ENCODE measurements at places on chromosomes 6 and 20.

DNA sequence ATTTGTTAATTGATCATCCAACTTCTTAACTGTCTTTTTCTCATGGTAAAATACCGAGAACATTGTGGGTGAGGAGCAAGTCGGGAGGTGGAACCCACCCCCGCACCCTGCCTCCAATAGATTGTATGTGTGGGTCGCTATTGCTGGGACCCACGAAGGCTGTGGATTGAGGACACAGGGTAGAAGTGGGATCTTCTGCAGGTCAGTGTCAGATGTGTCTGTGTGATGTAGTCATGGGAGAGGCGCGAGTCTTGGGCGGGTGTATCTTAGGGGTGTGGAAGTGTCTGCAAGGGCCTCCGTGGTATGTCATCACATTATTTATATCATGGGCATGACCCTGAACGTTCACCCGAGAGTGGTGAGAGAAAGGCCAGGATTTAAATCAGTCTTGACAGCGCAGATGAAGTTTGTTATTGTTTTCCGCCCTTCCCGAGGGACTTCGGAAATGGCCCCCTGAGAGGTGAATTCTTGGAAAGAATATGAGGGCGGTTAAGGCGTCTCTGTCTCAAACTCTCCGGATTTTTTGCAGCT is 472 bp upstream of the PAQR8 start:
- no peak for DNase-seq

- DNase-seq, result no peak
These were observed 150.5 kb downstream of the SLC16A10 start for GRCh38 chr6:111237852-111238251.

GRCh38 chr20:61902221-61902869 is 163.3 kb downstream of the TAF4 start:
- no peak for DNase-seq

GRCh38 chr6:75819776-75820487 is 70.9 kb downstream of the MYO6 start:
- no peak for DNase-seq

- no peak for DNase-seq
These were observed 131.7 kb downstream of the BCAS1 start for GRCh38 chr20:53938739-53939138.

GRCh38 chr6:35984701-35985100 is 39.7 kb downstream of the SLC26A8 start:
- no peak for DNase-seq

GRCh38 chr6:31180500-31180899 is 10.0 kb upstream of the POU5F1 start:
- DNase-seq, result no peak

GRCh38 chr20:54479138-54479906 is 3.9 kb downstream of the DOK5 start:
- no peak for DNase-seq

DNA sequence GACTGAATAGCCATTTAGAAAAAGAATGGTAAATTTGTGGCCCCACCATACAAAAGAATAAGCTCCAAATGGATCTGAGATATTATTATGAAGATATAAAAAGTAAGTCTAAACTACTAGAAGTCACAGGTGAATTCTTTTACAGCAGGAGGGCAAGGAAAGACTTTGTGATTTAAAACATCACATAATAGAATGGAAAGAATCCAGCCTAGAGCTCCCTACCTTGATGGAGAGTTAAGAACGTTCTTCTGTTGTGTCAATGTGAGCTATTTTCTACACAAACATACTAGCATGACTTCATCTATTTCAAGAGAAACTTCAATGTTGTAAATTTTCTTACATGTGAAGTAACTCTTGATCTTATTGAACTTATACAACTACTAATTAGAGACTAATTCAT is 100.0 kb upstream of the NRSN1 start:
- no peak for DNase-seq

- no peak for DNase-seq
These were observed 129.2 kb upstream of the SNX9 start for GRCh38 chr6:157693867-157694266.

DNA sequence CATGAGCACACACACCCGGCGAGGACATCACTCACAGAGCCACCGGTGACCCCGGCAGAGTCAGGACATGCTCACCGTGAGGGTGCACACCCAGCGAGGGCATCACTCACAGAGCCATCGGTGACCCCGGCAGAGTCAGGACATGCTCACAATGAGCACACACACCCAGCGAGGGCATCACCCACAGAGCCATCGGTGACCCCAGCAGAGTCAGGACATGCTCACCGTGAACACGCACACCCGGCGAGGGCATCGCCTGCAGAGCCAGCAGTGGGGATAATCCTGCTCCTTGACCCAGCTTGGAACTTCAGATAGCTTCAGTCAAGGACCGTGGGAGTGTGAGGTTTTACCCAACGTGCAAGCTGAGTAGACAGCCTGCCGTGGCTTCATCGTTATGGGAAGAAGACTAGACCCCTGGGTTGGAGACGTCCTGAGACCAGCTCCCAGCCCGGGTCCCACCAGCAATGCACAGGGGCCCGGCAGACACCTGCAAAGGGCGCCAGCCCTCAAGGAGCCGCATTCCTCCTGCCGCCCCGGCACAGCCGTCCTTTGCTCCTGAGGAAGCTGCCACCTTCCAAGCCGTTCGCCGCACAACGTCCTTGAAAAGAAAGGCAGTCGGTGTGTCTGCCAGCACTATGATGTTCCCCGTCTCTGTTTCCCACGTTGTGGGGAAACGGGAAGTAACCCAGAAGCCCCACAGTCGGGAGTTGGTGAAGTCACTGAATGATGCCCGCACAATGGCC is 192.3 kb downstream of the DLL1 start:
- no peak for DNase-seq

- no peak for DNase-seq
These were observed 148.3 kb upstream of the STXBP5 start for GRCh38 chr6:147055821-147056392.

- no peak for DNase-seq
These were observed 600.4 kb upstream of the JAG1 start for GRCh38 chr20:11274141-11274594.

DNA sequence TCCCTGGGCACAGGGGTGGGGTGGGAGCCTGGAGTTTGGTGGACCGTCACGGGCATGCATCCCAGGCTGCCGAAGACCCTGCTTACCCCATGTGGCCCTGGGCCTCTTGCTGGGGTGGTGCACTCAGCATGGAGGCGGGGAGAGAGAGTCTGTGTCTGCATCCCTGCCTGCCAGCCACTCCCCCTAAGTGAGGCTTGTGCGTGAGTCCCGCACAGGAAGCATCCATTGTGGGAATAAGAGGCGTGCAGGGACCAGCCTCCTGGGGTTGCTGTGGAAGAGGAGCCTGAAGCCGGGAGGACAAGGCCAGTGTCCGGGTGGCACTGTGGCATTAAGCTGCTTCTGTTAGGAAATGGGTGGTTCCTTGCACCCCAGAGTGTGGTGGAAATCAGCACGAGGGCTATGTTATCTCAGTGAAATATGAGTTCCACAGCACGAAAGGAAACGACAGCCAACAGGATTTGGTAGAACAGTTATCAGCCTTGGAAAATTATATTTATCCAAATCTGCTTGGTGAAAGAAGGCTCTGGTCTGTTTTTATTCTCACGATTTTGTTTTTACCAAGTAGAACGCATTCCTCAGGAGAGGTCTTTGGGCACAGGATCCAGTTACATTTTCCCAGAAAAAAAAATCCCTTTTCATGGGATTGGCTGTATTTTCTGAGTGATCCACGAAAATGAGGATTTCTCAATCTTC is 35.7 kb downstream of the CDH4 start:
- no peak for DNase-seq

GRCh38 chr6:103893141-103893581 is 966.6 kb downstream of the HACE1 start:
- no peak for DNase-seq

DNA sequence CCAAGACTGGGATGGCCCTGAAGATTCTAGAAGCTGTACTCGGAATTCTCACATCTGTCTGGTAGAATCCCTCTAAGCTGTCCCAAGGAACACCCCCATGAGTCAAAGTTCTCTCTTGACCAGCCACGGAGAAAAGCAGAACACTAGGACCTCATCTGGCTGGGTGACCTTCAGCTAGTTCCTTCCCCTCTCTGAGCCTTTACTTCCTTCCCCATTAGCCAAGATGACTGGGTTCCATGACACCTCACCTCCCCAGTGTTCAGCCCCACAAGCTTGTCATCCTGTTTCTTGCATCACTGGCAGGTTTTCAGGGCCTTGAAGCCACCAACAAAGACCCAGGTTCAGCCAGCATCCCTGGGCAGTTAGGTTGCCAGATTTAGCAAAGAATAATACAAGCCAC is 47.8 kb downstream of the MAFB start:
- no peak for DNase-seq

DNA sequence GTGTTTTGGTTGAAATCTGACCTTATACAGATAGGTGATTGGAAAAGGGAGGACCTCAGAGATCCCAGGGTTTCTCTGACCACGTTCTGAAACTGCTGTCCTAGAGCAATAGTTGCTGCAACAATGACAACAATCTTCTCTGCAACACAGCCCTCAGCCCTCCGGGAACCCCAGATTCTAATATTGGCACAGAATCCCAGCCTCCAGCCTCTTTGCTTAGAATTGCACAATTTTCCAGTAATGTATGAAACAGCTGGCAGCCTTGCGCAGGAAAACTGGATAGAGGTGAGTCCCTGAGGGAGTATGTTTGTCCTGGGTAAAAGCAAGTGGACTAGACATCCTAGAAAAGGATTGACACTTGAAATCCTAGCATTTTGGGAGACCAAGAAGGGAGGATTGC is 30.4 kb upstream of the PNRC1 start:
- no peak for DNase-seq

DNA sequence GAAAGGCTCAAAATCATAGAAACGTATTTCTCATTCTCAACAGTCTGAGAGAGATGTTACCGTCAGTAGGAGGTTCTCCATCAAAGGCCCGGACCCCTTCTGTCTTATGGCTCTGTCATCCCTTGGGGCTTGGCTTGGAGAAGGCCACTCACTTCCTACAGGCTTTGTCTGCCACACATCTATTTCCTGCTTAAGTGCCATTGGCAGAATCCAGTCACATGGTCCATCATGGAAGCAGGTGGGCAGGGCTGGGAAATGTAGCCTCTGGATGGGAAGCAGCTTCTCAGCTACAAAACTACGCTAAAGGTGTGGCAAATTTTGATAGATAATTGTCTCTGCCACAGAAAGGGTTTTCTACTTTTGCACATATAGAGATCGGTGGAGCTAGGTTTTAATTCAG is 12.6 kb upstream of the ZFP64 start:
- DNase-seq, result no peak

DNA sequence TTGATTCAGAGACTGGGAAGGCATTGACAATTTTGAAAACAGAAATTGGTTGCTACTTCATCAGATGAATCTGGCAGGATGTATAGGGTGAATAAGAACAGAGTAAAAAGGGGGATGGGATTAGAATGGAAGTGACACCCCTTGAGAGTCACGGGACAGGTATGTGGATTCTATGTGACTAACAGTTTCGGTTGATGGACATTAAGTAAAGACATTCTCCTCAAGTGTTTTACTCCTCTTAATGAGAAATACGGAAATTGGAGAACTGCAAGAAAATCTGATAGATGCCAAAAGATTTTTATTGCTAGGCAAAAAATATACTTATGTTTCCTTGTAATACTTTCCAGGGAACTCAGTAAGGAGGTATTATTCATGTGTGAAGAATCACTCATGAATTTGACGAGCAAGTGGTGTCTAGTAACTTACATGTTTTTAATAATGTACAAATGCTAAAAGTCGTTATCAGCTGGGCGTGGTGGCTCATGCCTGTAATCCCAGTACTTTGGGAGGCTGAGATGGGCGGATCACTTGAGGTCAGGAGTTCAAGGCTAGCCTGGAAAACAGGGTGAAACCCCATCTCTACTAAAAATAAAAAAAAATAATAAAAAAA is 135.8 kb downstream of the KIF16B start:
- no peak for DNase-seq

DNA sequence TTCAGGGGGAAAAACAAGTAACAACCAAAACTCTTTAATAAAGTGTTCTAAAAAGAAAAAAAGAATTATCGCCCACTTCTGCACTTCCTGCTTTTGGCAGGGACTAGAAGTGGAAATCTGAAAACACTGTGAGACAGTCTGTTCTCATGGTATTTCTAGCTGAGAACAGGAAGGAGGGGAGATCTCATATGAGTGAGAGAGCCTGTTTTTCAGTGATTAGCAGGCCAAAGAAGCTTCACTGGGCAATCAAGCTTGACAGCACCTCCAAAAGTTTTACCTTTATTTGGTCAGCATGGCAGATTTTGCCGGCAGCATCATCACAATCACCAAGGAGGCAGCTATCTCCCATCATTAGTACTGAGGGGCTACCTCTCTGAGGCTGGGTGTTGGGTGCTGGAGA is 79.5 kb upstream of the ATXN1 start:
- no peak for DNase-seq

- DNase-seq, result no peak
These were observed 133.3 kb downstream of the WDR27 start for GRCh38 chr6:169568314-169569087.

GRCh38 chr20:25504366-25505135 is 80.8 kb downstream of the NINL start:
- DNase-seq, result no peak

GRCh38 chr20:48149902-48150301 is 364.6 kb upstream of the SULF2 start:
- DNase-seq, result no peak

GRCh38 chr6:110714143-110714542 is 101.1 kb downstream of the CDK19 start:
- DNase-seq, result no peak

DNA sequence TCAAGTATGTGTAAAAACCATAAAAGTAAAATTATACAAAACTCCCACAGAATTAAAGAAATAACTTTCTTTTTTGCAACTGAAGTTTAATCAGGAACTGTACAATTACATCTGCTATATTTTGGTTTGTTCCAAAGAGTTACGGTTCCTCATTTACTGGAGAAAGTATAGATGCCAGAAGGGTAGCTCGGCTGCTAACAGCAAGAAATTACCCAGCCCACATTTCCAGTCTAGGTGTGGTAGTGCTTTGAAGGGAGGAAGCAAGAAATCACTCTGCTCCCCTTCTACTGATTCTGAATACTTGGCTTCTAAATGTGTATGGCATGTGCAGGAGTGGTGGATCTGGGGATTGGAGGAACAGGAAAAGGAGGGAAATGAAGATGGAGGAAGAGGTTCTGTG is 441.3 kb downstream of the CDC5L start:
- no peak for DNase-seq

All from stimulated activated CD8-positive, alpha-beta memory T cell treated with anti-CD3 and anti-CD28 coated beads, Interleukin-7, amount 100 ng/mL, for 1 hour (primary cell).